Hippocampal formation (tissue), 2 donors: ENCODE measurements at places on chromosomes 5 and 9.
A peak's percentile ranks its signal among the peaks of the same experiment; 100 is the strongest.

GRCh38 chr9:37986771-37987258 lies 82.2 kb downstream of the SHB start:
- peak; percentile 55 for DNase-seq

DNA sequence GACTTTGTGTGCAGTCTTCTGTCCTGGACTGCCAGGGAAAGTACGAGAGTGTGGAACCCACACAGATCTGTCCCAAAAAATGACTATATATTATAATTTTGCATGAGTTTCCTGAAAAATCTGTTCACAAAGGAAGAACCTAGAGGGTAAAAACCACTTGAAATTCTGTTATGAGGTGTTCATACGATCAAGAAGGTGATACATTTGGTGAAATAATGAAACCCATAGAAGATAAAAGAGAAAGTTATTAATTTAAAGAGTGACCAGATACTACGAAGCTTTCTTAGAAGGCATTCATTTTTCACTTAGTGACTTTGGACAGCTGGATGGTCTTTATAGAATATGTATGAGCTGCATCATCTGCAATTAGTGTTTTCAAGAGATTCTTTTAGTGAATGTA lies 32.9 kb downstream of the SLC12A2 start:
- DNase-seq = no peak

- no peak for DNase-seq
These were observed 18.0 kb upstream of the STARD4 start for GRCh38 chr5:111530298-111530740.

- no peak for DNase-seq
These were observed 27.6 kb upstream of the TCF7 start for GRCh38 chr5:134086943-134087305.

- no peak for DNase-seq
These were observed 115.7 kb upstream of the MTAP start for GRCh38 chr9:21686738-21687137.

DNA sequence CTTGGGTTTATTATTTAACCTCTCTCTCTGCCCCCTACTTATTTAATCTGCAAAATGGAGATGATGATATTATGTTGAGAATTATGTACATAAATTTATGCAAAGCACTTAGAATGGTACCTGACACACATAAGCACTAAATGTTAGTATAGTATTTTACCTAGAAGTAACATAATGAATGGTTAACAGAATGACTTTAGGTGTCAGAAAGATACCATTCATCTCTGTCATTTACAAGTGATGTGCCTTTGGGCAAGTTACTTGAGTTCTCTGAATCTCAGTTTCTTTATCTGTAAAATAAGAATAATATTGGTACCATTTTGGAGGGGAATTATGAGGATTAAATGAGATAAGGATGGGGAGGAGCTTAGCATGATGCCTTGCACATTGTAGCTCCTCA lies 159.4 kb downstream of the PPP2R2B start:
- no peak for DNase-seq

DNA sequence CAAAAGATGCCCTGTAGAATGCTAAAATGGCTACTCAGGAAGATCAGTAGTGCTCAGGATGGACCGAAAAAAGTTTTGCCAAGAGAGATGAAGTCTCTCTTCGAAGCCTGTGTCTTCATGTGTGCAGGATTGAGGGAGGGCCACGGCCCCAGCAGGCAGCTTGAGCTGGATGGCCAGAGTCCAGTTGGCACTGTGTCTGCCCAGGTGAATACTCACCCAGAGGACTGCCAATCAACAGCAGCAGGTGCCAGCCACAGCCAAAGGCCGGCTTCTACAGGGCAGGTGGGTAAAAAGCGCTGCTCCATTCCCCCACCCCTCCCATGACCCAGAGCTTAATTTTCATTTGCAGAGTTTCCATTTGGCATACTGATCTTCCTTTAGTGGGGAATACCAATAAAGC lies 287.9 kb upstream of the ZNF608 start:
- DNase-seq = no peak

DNA sequence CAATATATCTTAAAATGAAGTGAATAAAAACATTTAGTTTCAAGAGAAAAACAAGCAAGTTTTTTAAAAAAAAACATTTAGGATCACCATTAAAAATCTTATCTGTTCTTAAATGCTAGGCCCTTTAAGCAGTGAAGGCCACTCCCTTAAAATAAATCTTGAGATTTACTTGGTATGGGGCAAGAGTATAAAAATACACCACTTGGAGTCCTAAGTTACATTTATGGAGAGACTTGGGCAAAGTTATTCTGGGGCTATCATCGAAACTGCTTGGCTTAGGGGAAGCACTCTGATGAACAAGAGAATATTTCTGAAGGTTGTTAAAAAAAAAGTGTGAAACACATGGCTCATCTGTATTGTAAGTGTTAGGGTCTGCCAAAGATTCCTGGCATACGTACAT lies 97.4 kb downstream of the NR3C1 start:
- DNase-seq = no peak

DNA sequence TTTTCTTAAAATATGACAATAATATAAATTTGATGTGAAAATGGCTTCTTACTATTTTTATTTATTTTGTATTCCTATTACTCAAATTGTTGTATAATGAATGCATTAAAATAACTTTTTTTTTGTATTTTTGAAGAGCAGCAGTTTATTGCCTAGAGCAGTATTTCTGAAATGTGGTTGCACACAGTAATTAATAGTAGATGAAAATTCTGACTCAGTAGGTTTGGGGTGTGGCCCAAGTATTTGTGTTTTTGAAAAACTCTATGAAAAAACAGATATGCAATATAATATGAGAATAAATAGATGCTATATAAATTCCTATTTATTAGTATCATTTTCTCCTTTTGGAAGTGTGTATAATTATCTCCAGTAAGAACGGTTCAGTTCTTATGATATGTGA lies 2225.3 kb upstream of the C9orf72 start:
- no peak for DNase-seq

GRCh38 chr5:26310415-26310814 lies 728.0 kb downstream of the CDH9 start:
- no peak for DNase-seq

DNA sequence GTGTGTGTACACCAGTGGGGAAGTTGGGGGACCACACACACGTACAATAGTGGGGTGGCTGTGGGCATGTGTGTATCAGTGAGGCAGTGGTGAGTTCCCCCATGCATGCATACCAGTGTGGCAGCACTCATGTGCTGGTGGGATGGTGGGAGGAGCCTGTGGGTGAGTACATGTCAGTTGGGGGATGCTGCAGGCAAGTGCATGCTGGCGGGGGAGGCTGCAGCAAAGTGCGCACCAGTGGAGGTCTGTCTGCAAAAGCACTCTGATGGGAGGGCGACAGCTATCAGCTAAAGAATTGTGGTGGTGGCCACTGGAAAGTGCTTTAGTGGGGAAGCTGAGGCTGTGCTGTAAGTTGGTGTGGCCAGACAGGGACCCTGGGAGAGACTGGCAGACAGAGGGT lies 418.8 kb downstream of the KIAA0825 start:
- no peak for DNase-seq

GRCh38 chr5:105413406-105413990 lies 1850.9 kb upstream of the NUDT12 start:
- no peak for DNase-seq

DNA sequence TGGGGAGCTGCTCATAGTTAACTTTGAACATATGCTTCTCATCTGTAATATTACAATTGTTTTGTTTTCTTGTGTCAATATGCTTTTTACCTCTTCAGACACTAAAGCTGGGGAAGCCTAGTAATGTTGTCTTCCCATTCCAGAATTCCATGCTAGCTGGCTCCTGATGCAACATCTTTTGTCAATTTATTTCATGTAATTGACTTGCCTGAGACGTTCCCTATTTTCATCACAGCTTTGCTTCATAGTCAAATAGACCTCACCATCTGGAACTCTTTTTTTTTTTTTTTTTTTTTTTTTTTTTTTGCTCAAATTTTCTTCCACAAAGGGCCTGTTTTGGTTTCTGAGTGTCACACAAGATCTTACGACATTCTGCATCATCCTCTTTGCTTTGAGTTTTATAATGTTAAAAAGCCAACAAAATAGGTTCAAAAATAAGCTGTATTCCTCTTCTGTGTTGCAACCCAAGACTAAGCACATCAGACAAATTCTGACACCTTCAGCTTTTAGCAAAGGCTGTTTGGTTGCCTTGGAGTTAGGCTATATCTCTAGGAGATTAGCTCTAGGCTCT lies 235.2 kb downstream of the NR3C1 start:
- DNase-seq = no peak

DNA sequence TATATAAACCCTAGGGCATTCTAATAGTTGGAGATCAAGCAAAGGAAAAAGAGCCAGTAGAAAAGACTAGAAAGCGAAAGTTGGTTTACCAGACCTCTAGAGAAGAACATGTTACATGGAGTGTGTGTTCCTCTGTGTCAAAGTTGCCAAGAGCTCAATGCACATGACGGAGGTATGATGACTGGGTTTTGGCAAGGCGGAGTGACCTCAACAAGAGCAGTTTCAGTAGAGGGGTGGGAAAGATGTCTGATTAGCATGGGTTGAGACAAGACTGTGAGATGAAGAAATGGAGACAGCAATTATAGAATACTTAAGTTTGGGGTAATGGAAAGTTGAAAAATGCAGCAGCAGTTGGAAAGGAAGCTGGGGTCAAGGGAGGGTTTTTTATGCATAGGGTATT lies 1.6 kb downstream of the ANKDD1B start:
- DNase-seq = no peak

DNA sequence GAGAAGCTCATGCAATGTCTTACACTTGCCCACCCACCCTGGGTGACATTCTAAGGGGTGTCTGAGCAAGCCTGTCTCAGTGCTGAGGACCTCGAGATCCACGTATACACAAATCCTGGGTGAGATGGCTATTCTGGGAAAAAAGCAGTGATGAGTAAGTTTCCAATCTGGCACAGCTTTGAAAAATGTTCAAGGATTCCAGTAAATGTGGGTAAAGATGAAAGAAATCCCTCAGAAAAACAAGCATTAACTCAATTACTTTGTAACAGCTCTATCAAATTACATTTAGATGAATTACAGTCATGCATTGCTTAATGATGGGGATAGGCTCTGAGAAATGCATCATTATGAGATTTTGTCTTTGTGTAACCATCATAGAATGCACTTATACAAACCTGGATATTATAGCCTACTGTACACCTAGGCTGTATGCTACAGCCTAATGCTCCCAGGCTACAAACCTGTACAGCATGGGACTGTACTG lies 26.9 kb downstream of the GOLM1 start:
- no peak for DNase-seq

DNA sequence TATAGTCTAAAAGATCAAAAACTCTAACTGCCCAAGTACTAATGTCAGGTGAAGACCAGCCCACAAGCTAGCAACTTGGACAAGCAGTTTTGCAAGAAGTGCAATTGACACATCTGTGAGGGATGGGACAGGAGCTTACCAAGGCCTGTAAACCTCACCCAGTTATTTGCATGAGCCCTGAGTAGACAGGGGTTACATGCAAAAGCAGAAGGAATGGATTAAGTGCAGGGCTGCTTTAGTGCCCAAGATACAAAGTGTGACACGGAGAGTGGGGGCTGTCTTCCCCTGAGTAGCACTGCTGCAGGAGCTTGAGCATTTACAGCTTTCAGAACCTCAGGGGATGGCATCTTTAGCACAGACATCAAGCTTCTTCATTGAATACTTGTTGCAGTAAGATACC lies 286.7 kb downstream of the ELAVL2 start:
- DNase-seq = no peak

- no peak for DNase-seq
These were observed 14.6 kb upstream of the DUSP1 start for GRCh38 chr5:172785429-172786088.

GRCh38 chr5:164364237-164365208 lies 859.1 kb downstream of the MAT2B start:
- DNase-seq = no peak

DNA sequence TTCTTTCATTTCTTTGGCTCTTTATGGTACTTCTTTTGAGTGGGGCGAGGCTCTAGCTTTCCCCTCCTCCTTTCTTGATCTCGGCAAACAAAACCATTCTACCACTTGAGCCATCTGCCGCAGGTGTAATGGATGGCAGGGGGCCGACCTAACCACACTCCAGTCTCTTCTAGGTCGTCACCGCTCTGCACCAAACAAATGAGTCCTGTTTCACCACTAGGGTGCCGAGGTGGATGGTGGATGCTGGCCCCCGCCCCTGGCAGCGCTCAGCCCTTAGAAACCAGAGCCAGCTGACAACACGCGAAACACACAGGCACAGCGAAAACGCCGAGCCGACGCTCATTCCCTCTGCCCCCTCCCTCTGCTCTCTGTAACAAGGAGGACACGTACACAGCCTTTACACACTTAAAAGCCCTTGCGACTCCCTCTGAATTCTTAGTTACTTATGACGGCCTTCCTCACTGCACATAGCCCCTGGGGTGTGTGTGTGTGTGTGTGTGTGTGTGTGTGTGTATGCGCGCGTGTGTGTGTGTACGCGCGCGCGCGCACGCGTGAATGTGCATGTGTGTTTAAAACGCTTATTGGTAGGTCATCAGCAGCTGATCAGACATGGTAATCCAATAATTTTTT lies 199.4 kb downstream of the MEF2C start:
- no peak for DNase-seq

GRCh38 chr5:116343961-116344360 lies 230.7 kb downstream of the SEMA6A start:
- no peak for DNase-seq

DNA sequence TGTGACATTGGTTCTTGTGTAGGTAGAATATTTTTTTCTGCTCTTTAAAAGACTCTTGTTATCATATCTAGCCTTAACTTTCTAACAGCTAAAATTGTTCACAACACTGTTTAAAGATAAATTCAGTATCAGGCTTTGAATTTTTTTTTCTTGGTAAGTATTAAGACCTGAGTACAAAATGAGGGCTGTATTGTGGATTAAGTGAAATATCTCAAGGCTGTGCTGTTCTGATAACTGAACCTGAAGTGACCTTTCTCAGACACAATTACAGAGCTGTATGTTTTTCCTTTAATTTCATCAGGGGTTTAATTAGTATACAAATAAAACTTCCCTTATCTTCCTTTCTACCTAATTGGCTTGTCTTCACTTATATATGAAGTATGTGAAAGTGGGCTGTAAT lies 290.5 kb downstream of the CCDC171 start:
- no peak for DNase-seq

- peak; percentile 28 for DNase-seq
These were observed 13.3 kb downstream of the UCK1 start for GRCh38 chr9:131517761-131518190.

DNA sequence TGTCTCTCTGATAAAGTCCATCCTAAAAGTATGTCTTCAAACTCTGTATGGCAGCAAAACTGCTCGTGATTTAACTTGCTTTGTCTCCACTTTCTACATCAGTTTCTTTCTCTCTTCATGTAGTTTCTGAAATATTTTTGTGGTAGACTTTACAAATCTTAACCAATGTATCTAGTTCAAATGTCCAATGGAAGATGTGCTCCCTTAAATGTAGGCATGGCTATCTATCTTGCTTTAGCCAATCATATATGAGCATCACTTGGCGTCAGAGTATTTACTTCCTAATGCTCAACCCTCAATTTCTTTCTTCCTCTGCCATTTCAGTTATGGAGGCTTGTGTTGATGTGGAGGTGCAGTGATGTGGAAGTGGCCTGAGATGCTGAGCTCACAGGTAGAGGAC lies 206.1 kb upstream of the ZNF608 start:
- no peak for DNase-seq
